ENCODE measurements at places on chromosomes 1 and 21.

- H3K4me1 ChIP-seq, result no peaks in the 10 kb centered on the region
- no peak overlapping the region for H3K4me3 ChIP-seq
- peaks cover 8% of the 10 kb centered on the region for H3K27me3 ChIP-seq
- H3K27ac ChIP-seq, result peak overlapping the region; percentile 4
- H3K36me3 ChIP-seq, result no peaks in the 10 kb centered on the region
- no peak for DNase-seq
These were observed 70.8 kb upstream of the ARHGEF16 start for GRCh38 chr1:3383679-3384078.

DNA sequence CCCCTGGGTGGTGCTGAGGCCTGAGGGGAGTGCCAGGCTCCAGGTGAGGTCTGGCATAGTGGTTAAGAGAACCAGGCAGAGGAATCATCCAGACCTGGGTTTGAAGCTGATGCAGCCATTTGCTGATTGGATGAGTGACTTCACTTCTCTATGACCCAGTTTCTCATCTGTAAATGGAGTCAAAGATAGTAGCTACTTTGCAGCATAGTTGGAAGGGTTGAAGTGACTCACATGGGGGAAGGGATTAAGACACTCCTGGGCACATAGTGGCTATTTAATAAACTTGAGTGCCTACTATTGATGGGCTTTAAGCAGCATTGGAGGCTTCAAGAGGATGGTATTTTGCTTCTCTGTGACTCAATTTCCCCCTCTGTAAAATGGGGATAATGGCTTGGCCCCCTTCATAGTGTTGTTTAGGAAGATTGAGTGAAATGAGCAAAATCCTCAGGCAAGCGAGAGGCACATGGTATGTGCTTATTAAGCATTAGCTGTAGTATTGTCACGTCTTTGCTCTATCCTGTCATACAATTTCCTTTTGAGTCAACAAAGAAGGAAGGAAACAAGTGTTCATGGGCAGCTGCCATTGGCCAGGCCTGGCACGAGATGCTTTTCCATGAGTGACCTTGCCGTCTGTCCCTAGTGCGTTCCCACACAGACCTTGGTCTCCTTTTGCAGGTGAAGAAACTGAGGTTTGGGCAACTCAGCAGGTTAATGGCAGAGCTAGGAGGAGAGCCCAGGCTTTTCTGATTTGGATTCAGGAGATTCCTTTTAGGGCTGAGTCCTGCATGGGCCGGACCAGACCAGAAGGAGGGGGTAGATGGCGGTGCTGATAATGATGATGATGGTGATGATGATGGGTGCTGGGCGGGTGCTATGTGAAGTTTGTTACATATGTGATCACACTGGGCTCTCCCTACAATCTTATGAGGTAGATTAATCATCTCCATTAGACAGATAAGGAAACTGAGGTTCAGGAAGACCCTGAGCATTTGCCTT is 131.1 kb upstream of the WNT4 start:
- H3K4me3 ChIP-seq, result no peak overlapping the region
- peaks cover 31% of the 10 kb centered on the region for H3K27me3 ChIP-seq
- no peaks in the 10 kb centered on the region for H3K4me1 ChIP-seq
- DNase-seq, result no peak
- H3K27ac ChIP-seq, result no peak overlapping the region
- H3K36me3 ChIP-seq, result no peaks in the 10 kb centered on the region

- peaks cover 21% of the 10 kb centered on the region for H3K27me3 ChIP-seq
- H3K4me1 ChIP-seq, result no peaks in the 10 kb centered on the region
- H3K36me3 ChIP-seq, result no peaks in the 10 kb centered on the region
- no peak overlapping the region for H3K27ac ChIP-seq
- no peak for DNase-seq
These were observed 41.5 kb downstream of the PLPPR5 start for GRCh38 chr1:98963064-98963758.

DNA sequence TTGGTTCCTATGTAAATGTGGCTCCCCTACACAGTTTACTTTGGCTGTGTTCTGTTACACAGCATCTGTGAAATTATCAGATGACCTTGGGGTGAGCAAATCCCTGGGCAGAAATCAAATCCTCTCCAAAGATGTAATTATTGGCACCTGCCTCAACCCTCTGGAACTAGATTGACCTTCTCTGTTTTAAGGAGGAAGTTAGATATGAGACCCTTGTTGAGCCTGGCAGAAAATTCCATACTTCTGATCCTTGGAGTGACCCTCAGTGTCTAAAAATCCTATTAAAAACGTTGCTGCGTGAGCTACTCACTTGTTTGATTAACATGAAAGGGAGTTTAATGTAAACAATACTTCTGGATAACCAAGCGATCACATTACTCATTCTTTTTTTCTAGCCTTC is 122.0 kb downstream of the CLIC6 start:
- no peaks in the 10 kb centered on the region for H3K36me3 ChIP-seq
- no peak overlapping the region for H3K27ac ChIP-seq
- H3K4me1 ChIP-seq, result no peaks in the 10 kb centered on the region
- H3K27me3 ChIP-seq, result no peaks in the 10 kb centered on the region

DNA sequence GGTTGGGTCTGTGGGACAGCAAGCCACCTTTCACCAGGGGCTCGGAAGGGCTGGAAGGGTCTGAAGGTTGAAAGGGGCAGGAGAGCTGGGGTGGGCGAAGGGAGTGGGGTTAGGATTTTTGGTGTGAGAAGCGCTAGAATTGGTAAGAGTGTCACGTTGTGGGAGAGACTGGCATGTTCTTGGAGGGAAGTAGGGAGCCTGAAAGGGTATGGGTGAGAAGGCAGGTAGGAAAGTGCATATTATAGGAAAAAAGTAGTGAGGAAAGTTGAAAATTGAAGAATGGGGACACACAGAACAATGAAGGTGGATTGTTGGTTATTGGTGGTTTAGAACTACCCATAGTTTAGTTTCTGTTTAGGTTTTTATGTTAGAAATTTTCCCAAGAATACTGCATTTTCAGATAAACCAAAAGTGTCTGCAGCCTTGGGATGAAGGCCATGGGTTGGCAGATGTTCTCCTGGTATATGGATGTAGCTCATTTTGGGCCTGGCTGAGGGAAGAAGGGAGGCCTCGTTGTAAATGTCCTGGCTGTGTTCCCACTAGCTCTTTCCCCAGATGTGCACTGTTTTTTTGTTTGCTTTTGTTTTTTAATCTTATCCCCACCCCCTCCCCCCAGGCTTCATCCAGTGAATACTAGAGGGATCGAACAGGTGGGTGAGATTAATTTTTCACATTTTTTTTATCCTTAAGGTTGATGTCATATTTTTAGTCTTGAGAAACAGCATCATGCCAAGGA is 1.2 kb downstream of the LRRC42 start:
- no peaks in the 10 kb centered on the region for H3K36me3 ChIP-seq
- peaks cover 31% of the 10 kb centered on the region for H3K4me1 ChIP-seq
- peak overlapping the region; percentile 83 for H3K27ac ChIP-seq
- no peak for DNase-seq
- peak overlapping the region; percentile 92 for H3K4me3 ChIP-seq
- H3K27me3 ChIP-seq, result no peaks in the 10 kb centered on the region

DNA sequence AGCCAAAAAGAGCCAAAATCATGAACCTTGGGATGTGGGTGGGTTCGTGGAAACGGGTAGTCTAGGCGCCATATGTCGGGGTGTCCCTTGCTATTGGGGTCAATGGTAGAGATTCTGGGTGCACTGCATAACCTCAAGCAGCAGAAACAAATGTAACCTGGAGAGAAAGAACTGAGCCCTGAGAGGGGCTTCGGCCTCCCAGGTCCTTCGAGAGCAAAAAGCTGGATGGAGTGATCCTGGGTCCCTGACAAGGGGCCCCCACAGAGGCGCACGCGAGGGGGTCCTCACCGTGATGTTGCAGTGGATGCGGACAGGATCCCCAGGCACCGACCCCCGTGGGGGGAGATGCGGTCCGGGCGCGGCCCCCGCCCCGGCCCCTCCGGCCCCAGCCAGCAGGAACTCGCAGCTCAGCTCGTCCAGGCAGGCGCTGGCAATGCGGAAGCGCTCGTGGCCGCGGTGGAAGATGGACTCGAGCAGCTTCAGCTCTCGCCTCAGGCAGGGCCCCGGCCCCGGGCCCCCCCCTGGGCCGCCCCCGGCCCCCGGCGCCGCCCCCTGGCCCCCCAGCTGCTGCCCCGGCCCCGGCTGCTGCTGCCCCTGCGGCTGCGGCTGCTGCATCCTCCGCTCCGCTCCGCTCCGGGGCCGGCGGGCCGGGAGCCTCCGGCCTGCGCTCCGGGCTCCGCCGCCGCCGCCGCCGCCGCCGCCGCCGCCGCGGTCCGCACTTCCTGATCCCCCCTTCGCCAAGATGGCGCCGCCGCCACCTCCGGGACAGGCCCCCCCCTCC is at the start of gene UBE2Q1:
UBE2Q1 (minus strand) TSS at position 724 of the 781 bp plus-strand sequence; CDS start at position 615, 109 bp downstream.
- H3K36me3 ChIP-seq, result peaks cover 9% of the 10 kb centered on the region
- no peaks in the 10 kb centered on the region for H3K27me3 ChIP-seq
- peaks cover 28% of the 10 kb centered on the region for H3K4me1 ChIP-seq

DNA sequence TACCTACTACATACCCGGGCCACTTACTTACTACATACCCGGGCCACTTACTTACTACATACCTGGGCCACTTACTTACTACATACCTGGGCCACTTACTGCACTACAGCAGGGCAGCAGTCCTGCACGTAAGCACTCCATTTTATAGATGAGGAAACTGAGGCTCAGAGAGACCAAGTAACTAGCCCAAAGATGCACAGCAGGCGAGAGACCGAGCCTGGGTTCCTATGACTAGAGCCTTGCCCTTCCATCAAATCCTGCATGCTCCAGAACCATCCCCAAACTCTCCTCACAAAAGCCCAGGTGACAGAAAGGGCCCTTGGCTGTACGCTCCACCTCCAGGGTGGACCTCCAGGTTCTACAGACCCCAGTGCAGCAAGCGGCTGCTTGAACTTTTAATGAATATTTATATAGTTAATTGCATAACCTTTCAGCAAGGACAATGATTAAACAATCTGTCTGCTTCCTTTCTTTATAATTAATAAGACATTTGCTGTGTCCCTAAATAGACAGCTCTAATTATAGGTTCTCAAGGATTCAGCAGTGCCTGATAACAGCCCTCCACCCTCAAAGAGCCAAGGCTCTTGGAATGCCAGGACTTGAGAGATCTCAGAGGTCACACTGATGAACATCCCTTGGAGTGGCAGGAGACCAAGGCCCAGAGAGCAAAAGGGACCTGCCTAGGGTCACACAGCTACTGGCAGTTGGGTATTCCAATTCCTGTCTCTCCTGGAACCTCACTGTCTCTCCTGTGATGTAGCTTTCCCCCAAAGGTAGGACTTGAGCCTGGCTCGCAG is 43.4 kb downstream of the LRP8 start:
- no peaks in the 10 kb centered on the region for H3K27me3 ChIP-seq
- no peaks in the 10 kb centered on the region for H3K36me3 ChIP-seq
- H3K4me1 ChIP-seq, result no peaks in the 10 kb centered on the region
- no peak overlapping the region for H3K4me3 ChIP-seq

GRCh38 chr1:245234217-245235081 is 79.7 kb downstream of the KIF26B start:
- no peaks in the 10 kb centered on the region for H3K36me3 ChIP-seq
- no peak overlapping the region for H3K27ac ChIP-seq
- H3K27me3 ChIP-seq, result peaks cover 22% of the 10 kb centered on the region

DNA sequence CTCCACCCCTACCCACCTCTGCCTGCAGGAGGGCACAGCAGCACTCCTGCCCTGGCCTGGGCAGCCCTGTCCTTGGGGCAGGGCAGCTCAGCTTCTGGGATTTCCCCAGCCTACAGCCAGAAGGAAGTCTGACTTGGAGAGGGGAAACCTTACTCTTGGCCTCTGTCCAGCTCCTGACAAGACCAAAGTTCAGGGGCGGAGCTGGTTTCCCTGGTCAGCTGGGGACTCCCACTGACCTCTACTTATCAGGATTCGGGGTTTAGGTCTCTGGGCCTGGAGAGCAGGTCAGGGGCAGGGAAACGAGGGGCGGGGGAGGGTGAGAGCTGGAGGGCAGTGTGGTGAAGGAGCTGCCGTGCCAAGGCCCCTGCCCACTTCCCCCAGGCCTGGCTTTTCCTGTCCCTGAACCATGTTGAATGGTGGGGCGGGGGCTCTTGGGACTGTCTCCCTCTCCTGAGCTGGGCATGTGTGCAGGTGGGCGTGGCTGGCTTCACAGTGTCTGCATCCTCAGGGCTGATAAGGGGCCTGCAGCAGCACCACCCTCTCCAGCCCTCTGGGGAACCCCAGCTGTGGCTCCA is 16.8 kb upstream of the ETV3 start:
- DNase-seq, result no peak
- no peaks in the 10 kb centered on the region for H3K36me3 ChIP-seq
- H3K4me1 ChIP-seq, result peaks cover 5% of the 10 kb centered on the region
- H3K27ac ChIP-seq, result no peak overlapping the region
- no peak overlapping the region for H3K4me3 ChIP-seq

Measured in naive B cell (primary cell).